Activated CD4-positive, alpha-beta T cell treated with anti-CD3 and anti-CD28 coated beads, Interleukin-2, amount 50 U/mL, for 4 hours (primary cell): ENCODE measurements at places on chromosomes 7 and 10.

DNA sequence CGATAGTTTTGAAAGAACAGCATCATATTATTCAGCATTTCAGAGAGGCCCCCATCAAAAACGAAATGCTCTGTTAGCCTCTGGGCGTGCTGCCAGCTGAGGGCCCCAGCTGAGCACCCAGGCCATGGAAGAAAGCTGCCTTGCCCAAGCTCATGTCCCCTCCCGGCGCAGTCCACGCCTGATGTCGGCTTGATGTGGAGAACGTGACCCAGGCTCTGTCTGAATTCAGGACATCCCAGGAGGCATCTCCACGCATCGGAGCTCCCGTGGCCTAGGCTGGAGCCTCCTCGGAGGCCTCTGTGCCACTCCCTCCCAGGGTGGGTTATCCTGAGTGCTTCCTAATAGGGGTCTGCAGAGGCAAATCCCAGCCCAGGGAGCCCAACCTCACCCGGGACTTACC lies 218.3 kb upstream of the AKR1E2 start:
- no peak for DNase-seq

- no peak for DNase-seq
These were observed 4.9 kb downstream of the LRRC17 start for GRCh38 chr7:102917436-102918353.

GRCh38 chr7:82017334-82017943 lies 247.6 kb upstream of the HGF start:
- no peak for DNase-seq

DNA sequence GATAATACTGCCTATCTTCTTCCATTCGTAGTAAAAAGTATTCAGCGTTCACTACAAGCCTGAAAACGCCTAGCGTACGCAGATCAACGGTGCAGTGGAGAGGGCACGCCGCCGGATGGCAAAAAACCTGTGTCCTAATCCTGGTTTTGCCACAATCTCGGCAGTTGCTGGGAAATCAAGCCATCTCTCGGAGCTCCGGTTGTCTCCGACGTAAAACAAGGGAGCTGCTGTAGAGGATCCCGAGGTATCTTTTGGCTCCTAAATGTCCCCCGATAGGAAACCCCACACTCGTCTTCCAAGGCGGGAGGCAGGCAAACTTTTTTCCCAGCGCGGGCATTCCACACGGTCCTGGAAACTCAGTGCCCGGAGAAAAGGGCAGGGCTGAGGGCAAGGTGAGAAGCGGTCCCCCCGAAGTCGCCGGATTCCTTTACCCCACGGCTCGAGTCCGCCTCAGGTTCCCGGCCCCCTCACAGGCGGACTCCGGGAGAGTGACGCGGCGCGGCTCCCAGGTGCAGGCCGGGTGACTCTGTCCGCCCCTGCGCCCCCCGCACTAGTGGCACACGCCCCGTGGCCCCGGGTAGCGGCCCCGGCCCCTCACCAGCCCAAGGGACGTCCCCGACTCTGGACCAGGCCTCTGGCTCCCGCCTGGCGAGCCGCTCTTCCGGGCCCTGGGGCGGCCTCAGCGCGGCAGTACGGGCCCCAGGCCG lies 649 bp downstream of the IDE start:
- DNase-seq: peak; percentile 32

GRCh38 chr7:118918556-118918955 lies 694.1 kb downstream of the ANKRD7 start:
- no peak for DNase-seq

DNA sequence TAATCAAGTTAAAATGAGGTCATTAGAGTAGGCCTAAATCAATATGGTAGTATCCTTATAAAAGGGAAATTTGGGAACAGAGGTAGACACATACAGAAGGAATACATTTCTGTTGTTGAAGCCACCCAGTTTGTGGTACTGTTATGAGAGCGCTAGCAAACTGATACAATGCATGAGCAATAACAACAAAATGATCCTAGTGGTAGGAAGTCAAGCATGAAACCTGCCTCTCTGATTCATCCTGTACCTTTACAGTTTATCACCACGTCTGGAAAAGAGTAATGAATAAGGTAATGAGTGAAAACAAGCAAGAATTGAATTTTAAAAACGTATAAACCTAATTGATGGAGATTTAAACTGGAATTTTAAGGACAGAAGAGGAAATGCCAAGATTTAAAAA lies 217.2 kb downstream of the PCLO start:
- no peak for DNase-seq

- no peak for DNase-seq
These were observed 17.0 kb downstream of the SRI start for GRCh38 chr7:88202799-88203198.

- no peak for DNase-seq
These were observed 315.7 kb downstream of the TNS3 start for GRCh38 chr7:47266131-47266706.

- no peak for DNase-seq
These were observed 124.8 kb upstream of the PDLIM1 start for GRCh38 chr10:95415621-95416031.

DNA sequence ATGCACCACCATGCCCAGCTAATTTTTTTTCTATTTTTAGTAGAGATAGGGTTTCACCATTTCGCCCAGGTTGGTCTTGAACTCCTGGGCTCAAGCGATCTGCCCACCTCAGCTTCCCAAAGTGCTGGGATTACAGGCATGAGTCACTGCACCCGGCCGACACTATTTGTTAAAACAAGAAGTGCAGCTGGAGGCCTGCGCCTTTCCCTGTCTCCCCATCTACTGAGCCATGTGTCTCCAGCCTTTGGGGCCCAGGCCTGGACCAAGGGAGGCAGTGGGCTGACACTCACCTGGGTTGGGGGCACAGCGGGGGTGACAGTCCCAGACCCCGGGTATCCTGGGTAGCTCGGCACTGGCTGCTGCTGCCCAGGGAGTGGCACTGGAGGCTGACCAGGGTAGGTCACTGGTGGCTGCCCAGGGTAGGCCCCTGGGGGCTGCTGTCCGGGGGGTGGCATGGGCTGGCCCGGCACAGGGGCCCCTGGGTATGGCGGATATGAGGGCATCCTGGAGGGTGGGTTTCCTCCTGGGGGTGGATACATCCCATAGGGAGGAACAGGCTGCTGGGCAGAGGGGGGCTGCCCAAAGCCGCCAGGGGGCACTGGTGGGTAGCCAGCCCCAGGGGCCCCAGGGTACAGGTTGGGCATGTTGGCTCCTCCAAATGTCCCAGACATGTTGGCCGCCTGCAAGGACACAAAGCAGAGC lies 36.3 kb downstream of the PLAC9 start:
- DNase-seq: no peak

GRCh38 chr10:79327090-79327457 lies 20.2 kb upstream of the PPIF start:
- DNase-seq: no peak

DNA sequence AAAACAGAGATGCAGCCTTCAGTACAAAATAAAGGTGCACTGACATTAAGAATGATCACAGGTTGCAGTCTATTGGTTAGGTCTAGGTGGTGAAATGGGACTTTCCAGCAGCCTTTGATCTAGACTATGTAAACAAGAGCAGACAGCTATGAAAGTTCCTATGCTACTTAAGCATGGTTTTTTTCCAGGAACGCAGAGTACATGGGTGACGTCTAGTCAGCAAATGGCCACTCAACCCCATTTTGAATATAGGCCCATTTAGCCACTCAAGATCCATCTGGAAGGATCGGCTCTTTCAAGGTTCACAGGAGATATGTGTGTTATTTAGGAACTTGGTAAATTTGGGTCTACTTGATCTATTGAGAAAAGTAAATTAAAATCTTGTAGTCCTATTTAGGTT lies 1424.6 kb upstream of the LRRTM3 start:
- no peak for DNase-seq

DNA sequence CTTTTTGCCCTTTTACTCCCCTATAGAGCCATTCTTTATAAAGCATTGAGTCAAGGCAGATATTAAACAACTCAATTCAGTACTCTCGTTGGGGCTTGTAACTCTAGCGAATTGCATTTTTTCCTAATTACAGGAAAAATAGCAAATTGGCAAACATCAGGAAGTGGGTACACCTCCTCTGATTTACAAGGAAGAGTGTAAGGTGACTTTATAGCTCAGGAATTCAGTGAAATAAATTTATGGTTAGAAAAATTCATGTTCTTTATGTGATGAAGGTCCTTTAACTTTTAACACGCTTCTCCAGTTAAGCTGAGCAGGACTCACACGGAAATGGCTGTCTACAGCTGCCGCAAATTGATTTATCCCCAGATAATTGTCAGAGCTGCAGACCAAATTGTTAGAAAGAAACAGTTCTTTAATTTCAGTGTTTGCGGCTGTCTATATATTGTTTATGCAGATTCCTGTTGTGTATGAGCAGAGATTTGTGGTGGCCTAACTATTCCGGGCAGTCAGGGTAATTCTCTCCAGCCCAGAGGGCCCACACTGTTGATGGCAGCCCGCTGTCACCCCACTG lies 151.1 kb upstream of the MKI67 start:
- DNase-seq: no peak

DNA sequence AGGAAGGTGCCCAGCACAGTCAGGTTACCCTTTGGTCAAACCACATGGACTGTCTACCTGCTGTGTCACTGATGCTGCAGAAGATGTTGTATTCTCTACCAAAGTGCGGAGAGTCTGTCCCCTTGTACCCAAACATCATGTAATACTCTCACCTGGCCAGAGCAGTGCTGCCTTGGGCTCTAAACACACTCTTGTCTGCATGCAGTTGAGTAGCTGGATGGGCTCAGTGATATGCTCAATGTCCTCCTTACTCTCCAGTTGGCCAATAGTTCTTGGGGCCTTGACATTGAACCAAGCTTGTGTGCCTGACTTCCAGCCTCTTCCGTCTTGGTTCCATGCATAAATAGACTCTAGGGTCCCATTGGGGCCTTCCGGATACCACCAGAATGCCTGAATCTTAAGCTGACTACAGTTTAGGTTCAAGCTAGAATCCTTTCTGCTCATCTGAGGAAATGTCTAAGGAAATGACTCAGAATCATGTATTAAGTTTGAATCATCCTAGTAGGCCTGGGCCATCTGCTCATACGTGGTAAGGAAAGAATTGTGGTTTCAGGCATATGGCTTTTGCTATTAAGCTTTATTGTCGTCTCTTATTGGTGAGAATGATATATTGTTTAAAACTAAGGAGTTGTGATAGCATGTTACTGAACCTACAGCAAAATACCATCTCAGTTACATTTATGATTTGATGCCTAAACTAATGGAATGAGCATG lies 118.0 kb downstream of the OTUD1 start:
- DNase-seq: no peak

- no peak for DNase-seq
These were observed 82.0 kb downstream of the FOXL3 start for GRCh38 chr7:371779-372545.

- no peak for DNase-seq
These were observed 97.8 kb upstream of the COL1A2 start for GRCh38 chr7:94296881-94297280.

- DNase-seq: no peak
These were observed 71.5 kb upstream of the SMNDC1 start for GRCh38 chr10:110376021-110376766.

GRCh38 chr7:115618676-115619075 lies 411.9 kb downstream of the TFEC start:
- no peak for DNase-seq

GRCh38 chr7:131131746-131132431 lies 195.8 kb upstream of the MKLN1 start:
- no peak for DNase-seq

- DNase-seq: no peak
These were observed 3.7 kb upstream of the GDF10 start for GRCh38 chr10:47296156-47296894.

DNA sequence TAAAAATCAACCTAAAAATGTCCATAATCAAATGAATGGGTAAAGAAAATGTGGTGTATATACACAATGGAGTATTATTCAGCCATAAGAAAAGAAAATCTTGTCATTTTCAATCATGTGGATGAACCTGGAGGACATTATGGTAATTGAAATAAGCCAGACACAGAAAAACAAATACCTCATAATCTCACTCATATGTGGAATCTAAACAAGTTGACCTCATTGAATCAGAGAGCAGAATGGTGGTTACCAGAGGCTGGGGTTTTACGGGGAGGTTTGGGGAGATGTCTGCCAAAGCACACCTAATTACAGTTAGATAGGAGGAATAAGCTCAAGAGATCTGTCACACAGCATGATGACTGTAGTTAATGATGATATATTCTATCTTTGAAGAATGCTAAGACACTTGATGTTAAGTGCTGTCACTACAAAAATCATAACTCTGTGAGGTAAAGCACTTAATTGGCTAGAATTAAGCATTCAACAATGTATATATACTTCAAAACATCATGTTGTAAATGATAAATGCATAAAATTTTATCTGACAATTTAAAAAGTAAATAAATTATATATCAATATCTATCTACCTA lies 39.1 kb upstream of the TNPO3 start:
- DNase-seq: no peak

DNA sequence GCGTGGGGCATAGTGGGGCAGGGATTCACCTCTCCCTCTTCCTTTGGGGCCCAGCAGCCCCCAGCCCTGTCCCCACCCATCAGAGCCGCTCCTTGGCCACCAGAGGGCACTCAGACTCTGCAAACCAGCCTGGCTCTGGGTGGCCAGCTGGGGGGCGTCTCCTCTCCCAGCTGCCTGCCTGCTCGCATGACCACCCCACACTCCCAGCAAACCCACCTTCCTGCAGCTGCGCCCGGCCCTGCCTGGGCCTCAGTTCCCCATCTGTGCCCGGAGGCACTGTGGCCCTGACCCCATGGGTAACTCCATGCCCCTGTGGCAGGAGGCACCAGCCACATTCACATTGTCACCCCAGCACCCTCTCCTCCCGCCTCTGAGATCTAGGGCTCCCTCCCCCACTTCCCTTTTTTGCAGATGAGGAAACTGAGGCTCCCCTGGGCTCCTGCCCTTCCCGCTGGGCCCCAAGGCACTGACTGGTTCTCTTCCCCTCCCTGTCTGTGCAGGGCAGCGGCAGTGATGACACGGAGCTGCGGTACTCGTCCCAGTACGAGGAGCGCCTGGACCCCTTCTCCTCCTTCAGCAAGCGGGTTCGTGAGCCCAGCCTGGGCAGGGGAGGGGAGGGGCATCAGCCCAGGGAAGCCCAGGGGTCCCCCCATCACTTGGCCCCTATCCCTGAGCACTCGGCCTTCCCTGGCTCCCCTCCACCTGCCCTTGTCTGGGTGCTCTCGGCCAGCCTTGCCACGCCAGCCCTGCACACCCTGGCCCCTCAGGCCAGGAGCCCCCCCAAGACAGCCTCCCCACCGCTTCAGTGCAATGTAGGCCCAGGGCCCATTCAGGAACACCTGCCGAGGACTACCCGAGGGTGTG lies 6.9 kb upstream of the SH2B2 start:
- peak; percentile 48 for DNase-seq

DNA sequence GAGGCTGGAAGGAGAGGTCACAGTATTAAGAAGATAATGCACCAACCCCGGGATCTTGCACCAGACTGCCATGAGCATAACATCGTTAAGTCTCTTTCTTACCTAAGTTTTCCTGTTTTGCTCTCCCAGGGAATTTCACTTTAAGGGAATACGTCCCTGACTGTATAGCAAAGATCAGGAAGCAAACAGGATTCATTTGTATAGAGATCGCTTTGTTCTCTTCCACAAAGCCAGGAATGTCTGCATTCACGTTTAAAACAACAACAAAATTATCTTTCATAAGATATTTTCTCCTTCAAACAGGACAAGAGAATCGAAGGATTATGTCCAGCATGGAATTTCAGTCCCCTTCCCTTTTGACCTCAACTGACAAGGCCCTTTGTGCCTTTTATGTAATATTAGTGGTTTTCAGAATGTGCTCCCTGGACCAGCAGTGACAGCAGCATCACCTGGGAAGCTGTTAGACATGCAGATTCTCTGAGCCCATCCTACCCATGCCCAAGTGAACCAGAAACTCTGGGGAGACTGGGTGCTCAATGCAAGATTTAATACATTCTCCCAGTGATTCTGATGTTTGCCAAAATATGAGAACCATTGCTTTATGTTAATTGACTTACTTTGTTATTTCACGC lies 286.3 kb downstream of the FGFR2 start:
- DNase-seq: no peak

GRCh38 chr7:66283003-66283920 lies 78.1 kb downstream of the TPST1 start:
- DNase-seq: no peak
